ENCODE measurements at places on chromosomes 4 and X.

DNA sequence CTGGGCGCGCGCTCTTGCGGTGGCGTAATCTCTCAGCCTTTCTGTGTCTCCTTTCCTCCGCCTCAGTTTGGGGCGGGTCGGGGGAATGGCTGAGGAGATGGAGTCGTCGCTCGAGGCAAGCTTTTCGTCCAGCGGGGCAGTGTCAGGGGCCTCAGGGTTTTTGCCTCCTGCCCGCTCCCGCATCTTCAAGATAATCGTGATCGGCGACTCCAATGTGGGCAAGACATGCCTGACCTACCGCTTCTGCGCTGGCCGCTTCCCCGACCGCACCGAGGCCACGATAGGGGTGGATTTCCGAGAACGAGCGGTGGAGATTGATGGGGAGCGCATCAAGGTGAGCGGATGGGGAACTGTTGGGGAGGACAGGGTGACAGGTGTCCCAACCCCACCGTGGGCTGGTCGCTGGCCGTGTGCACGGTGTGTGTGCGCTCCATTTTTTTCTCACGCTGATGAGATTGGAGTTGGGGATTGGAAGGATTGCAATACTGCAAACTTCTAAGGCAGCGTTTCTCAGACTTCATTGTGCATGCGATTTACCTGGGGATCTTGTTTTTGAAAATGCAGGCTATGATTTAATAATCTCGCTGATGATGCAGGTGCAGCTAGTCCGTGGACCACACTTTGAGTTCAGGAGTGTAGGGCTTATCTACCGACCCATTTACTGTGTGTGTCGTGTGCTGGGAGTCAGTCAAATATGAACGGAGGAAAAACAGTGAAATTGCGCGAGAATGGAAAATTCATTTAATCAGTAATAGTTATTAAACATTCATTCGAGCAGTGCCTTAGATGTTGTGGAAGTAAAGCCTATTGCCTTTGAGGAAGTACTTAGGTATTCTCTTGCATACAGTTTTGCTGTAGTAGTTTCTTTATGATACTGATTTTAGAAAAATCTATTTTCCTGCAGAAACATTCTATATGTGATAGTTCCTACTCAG, at the start of gene RAB33B:
Gene RAB33B, plus strand, starts transcription at position 11 of the 935 bp plus-strand sequence. Its CDS starts 75 bp downstream, at position 86.
- DNase-seq: peak; percentile 53

DNA sequence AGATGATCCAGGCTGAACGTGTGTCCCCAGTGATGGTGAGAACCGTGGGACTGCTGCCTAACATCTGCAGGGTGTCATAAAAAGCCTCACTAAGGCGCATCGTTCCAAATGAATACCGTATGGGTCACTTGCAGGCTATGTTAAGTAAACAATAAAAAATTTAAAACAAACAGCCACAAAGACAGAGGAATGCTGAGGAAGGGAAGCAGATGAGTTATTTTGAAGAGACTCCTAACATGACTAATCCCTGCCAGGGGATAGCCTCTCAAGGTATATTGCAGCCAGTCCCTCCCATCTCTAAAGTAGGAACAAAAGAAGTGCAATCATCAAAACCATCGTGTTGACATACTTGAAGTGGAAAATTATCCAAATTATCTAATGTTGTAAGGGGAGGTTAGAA, 83.8 kb downstream of the UNC5C start:
- DNase-seq: no peak

GRCh38 chrX:27680726-27681125, 90.6 kb downstream of the DCAF8L2 start:
- DNase-seq: no peak

DNA sequence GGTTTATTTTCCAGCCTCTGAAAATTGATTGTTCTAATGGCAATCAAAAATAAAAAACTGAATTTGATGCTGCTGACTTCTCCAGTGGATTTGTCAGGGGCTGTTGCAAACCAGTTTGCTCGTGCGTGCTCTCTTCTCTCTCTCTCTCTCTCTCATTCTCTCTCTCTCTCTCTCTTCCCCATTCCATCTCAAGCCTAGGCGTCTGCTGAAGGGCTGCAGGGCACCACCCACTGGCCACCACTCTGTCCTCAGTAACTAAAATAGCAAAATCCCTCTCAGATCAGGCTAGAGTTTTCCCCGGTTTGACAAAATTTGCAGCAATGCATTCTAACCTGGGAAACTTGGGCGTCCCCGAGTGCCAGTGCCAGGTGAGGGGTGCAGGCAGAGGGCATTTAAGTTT, 19.4 kb downstream of the NKX6-1 start:
- DNase-seq: no peak

DNA sequence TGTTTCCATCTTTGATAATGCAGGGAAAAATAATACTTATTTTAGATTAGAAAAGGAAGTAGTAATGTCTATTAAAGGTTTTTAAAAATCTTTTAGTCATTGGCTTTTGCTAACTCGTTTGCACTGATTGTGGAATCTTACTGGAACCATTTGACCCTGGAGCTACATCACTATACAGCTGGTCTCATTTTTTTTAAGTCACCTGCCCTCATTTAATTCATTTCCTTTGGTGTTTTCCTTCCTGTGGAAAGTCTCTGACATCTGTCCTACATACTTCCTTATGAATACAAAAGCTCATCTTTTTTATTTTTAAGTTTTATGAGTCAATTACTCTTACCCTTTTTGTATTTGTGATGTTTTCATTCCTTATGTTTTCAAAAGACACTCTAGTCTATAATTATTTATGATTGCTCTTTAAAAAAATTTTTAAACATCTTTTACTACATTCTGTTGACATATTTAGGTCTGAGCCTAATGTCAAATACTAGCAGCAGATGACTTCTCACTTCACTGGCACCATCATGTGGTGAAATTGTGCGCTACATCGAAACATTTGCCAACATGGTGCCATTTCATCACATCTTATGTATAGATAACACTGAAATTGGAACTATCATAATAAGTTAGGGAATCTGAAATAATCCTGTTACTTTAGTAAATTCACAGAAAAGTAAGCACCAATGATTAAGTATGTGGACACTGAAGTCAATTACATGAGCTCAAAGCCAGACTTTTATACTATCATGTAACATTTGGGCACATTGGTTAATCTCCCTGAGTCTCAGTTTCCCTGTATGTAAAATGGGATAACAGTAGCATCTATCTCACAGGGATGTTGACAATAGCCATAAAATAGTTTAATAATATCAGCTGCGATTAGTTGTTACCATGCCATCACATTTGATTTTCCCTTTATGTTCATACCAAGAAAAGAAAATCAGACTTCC, 9.4 kb upstream of the MMAA start:
- peak; percentile 76 for DNase-seq

DNA sequence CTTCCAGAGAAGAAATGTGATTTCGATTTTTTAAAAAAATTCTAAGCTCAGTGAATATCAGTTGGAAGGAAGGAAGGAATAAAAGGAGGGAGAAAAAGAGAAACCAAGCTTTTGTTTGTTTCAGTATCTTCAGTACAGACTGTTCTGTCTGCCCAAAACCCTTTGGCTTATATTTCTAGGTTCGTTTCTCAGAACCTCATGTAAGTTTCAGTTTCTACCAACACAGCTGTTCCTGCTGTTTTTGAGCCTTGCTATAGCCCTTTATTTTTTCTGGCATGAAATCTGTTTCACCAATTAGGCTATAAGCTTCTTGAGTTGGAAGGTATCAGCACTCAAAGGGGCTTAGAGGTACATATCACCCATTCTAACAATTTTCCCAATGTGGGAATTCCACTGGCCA, 157.9 kb downstream of the GBA3 start:
- no peak for DNase-seq

GRCh38 chr4:8308856-8309771, 39.6 kb downstream of the HTRA3 start:
- no peak for DNase-seq

GRCh38 chr4:47705326-47705981, 132.4 kb downstream of the CORIN start:
- peak; percentile 67 for DNase-seq

GRCh38 chr4:139875411-139875825, 209.8 kb downstream of the MGST2 start:
- no peak for DNase-seq

- DNase-seq: peak; percentile 0
Observed at GRCh38 chrX:30343206-30343605, 34.0 kb upstream of the NR0B1 start.

DNA sequence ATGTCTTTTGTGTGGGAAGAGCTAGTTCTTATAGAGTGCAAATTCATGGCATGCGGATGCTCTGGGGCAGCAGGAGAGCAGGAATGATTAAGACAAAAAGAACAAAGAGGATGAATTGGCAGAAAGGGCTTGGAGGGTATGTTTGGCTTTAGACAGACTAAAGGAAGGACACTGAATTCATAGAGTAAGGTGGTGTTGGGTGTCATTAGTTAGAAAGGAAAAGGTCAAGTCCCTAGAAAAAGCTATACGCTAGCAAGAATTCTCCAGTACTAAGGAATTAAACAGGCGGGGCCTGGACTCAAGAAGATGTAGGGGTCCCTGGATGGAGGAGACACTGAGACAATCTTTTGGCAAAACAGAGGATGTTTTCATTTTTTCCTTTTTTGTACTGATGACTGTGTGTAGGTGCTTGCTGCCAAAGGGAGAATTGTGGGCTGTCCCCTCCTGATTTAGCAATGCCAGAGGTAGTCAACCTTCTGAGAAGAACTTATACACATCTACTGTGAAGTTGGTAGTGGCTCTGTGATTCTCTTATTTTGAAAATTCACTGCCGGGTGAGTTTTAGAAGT, 391.0 kb downstream of the SPRY1 start:
- no peak for DNase-seq

DNA sequence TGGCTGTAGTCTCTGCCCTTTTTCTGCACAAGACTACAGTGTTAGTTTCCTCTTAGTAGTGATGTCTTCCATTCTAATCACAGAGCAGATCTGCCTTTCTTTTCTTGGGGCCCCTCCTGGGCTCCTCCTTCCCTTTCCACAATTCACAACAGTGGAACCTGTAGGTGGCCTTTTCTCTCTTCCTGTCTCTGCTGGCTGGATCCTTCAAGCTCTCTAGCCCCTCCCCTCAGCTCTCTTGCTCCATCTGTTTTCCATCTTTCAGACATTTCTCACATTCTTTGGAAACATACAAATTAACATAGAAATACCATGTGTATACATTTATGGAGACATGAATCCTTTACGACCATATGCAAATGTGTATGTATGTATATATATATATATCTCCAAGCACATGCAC, 304 bp upstream of the SPIN2A start:
- no peak for DNase-seq

DNA sequence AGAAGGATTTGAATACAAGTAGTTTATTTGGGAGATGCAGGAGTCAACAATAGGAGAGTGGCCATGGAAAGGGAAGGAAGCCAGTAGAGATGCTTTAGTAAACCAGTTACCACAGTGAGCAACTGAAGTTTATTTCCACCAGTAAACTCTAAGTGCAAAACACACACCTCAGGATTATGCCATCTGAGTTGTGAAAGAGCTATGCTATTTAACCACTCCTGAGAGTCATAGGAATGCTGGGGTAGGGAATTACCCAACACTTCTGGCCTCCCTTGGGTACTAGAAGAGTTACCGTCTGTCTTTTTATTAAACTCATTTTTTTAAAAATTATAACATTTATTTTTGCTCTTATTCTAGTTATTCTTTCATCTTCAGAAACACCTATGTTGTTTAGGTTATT, 834.6 kb upstream of the AMOT start:
- DNase-seq: no peak

- DNase-seq: no peak
Observed at GRCh38 chr4:98473046-98473445, 185.4 kb downstream of the TSPAN5 start.

- DNase-seq: no peak
Observed at GRCh38 chr4:123891881-123892280, 495.3 kb downstream of the SPRY1 start.

DNA sequence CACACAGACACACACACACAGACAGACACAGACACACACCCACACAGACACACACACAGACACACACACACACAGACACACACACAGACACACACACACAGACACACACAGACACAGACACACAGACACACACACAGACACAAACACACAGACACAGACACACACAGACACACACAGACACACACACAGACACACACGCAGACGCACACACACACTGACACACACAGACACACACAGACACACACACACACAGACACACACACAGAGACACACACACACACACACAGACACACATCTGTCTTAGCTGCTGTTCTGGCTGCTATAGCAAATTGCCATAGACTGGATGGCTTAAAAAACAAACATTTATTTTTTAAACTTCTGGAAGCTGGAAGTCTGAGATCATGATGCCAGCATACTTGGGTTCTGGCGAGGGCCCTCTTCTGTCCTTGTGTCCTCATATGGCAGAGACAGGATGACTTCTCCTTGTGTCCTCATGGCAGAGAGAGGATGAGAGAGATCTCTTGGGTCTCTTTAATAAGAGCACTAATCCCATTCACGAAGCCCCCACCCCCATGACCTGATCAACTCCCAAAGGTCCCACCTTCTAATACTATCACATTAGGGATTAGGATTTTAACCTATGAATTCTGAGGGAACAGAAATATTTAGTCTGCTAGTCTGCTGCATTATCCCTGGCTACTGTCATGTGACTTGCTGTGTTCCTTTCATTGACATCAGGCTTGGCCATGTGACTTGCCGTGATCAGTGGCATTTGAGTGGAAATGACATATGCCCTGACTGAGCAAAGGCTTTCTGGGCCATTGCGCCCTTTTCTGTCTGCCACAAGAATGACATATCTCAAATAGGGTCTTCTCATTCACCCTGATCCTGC, 32.7 kb upstream of the RASGEF1B start:
- peak; percentile 82 for DNase-seq

- peak; percentile 1 for DNase-seq
Observed at GRCh38 chrX:132025041-132025440, 1.9 kb downstream of the STK26 start.

DNA sequence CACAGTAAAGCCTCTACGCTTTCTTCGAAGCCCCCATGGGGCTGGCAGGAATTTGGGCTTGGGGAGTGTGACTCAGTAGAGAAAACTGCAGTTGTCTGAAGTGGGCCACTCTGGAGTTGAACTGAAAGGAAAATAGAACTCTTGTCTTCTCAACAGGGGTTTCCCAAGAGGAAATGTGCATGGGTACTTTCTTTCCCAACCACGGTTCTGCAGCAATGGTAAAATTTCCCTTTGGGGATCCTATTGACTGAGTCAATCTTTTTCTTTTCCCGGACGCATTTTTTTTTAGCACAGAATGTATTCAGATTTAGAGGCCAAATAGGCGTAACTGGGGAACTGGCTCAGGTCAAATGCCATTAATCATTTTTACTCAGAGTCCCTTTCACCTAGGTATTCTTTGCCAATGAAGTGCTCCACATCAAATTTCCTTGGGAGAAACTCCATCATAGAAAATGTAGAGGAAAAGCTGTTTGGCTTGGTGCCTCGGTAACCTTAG, 269.3 kb downstream of the STIM2 start:
- no peak for DNase-seq

GRCh38 chr4:108314900-108315589, 146.3 kb upstream of the LEF1 start:
- no peak for DNase-seq

All from NCI-H82 (cell line).